ENCODE measurements at places on chromosomes 2 and 18.
A peak's percentile ranks its signal among the peaks of the same experiment; 100 is the strongest.

DNA sequence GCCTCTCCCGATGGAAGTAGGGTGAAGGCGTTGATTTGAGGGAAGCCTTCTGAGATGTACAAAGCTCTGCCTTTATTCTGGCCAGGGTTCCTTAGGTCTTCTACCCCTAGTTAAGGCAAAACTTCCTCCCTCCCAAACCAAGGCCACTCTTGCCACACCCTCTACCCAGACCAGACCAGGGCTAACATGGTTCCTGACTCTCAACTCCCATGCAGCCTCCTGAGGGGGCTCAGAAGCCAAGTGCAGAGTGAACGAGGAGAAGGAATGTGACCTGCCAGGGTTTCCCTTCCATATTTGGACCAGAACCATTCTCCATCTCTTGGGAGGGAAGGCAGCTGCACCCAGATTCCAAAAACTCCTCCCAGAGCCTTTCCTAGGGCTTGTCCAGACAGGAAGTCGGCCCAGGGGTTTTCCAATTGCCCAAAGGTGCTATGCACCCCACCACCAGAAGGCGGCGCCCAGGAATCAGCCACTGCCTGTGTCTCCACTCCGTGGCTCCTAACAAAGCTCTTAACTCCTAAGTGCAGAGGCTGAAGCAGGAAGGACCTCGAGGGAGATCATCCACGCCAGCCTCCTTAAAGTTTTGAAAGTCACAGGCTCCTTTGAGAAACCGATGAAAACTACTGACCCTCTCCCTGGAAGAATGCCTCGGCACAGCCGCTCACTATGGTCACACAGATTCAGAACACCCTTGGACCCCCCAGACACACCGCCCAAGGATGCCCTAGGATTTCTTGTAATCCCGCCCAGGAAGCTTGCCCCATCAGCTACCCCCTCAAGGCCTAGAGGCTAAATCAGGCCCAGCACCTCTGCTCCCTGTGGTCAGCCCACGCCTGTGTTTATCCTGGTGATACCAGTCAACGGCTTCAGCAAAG, 157.8 kb downstream of the SMAD2 start:
- peak; percentile 18 for DNase-seq

DNA sequence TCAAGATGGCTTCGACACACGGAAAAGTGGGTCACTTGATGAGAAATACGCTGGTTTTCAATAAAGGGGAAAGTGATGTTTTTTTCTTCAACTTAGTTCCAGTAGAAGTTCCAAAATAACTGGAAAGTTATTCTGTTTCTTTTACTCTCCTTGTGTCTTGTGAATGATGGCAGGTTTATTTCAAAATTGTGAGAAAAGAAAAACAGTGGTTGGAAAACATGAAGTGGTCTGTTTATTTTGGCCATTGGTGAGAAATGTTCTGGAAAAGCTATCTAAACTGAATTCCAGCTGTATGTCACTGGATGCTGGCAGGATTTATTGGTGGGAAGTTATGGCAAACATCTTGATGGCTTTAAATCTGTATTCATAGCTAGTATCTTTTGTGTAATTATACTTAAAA, 484.1 kb downstream of the DCC start:
- DNase-seq = no peak

DNA sequence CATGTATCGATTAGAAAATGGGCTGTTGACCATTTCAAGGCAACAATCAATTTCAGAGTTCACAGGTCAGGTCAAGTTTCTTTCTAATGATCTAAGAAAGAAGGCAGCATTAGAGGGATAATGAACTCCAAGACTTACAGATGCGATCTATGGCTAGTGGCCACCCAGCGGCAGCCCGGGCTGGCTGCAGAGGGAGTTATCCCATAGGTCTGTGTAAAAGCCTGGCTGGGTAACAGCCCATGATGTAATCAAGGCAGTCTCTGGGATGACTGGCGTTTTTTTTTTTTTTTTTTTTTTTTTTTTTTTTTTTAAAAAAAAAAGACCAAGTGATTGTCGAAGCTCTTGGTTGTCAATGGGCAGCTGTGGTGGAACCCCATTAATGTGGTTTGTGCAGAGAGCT, 171.1 kb upstream of the SKOR2 start:
- no peak for DNase-seq

GRCh38 chr18:78074400-78075020, 824.9 kb downstream of the GALR1 start:
- no peak for DNase-seq

GRCh38 chr2:192498747-192499146, 304.0 kb upstream of the TMEFF2 start:
- DNase-seq = no peak

- DNase-seq = no peak
Measured at GRCh38 chr2:241803387-241804325, 5.3 kb upstream of the NEU4 start.

- DNase-seq = no peak
Measured at GRCh38 chr2:26043862-26044696, 10.2 kb downstream of the RAB10 start.

- DNase-seq = no peak
Measured at GRCh38 chr2:106959975-106960682, 74.2 kb upstream of the ST6GAL2 start.

GRCh38 chr2:25576596-25576995, 96.8 kb downstream of the DTNB start:
- DNase-seq = no peak

DNA sequence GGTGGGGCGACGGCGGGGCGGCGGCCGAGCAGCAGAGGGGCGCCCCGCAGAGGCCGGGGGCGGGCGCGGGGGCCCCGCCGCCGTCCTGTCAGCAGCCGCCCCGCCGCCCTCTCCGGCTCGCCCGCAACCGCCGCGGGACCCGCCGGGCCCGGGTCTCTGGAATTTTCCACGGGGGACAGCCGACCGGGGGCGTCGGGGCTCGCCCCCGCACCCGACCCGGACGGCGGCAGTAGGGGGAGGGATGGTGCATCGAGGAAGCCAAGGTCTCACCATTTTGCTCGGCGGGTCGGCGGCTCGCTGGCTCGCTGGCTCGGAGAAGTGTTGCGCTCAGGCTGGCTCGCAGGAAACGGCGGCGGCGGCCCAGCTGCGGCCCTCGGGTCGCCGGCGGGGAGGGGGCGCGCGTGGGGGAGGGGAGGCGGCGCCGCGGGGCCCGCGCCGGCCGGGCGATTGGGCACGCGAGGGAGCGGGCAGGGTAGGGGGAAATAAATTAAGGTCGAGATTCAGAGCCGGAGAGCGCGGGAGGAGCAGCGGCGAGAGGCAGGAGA, 405 bp downstream of the PPP3R1 start:
- peak; percentile 8 for DNase-seq

- no peak for DNase-seq
Measured at GRCh38 chr2:3462493-3463104, 56.7 kb downstream of the ADI1 start.

DNA sequence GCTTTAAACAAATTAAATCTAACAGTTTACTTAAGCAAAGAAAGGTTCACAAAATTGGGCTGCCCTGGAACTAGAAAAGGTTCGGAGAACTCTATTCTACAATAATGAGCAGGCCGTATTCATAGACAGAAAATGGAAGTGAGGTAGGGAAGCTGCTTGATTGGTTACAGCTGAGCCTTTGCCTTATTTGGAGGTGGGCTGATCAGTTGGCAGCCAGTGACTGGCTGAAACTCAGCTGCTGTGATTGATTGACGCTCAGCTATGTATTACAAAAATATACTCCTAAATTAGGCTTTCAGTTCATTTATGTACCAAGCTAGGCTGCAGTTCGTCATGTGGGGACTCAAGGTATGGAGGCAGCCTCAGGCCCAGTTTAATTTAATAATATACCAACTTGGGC, 42.3 kb upstream of the TTR start:
- DNase-seq = no peak

DNA sequence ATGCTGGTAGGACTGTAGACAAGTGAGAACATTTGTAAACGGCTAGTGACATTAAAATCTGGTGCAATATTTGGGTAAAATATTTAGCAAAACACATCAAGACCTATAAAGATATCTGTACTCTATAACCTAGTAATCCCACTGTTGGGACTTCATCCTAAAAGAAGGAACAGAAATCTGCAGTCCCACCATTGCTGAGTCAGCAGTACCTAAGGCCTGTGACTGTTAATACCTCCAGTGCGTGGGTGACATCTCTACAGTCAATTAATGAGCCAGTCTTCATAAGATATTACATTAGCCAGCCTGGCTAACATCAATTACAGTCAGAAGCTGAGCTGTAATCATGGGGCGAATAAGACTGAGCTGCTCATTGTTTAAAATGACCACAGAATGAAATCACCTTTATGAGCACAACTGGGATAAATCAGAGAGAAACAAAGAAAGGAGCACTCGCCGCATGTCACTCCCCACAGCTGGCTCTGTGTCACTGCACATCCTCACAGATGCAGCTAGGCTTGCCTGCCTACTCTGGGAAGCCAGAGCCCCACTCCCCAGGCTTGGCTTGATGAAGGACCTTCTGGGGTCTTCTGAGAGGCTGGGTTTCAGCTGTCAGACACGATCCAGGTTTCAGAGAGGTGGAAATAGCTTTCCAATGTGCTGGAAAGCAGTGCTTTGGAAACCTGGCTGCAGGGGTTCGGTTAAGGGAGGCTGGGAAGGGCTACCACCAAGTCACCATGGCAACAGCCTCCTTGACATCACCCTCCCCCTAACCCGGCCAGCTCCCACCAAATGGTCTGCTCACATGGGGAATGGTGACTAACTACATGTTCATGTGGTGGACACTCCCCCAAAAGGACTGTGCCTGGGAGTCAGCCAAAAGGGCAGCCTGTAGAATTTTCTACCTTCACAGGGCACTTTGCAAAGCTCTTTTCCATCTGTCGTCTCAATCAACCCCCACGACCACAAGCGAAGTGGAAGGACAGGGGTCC, 145.0 kb downstream of the ZBTB7C start:
- DNase-seq = no peak

DNA sequence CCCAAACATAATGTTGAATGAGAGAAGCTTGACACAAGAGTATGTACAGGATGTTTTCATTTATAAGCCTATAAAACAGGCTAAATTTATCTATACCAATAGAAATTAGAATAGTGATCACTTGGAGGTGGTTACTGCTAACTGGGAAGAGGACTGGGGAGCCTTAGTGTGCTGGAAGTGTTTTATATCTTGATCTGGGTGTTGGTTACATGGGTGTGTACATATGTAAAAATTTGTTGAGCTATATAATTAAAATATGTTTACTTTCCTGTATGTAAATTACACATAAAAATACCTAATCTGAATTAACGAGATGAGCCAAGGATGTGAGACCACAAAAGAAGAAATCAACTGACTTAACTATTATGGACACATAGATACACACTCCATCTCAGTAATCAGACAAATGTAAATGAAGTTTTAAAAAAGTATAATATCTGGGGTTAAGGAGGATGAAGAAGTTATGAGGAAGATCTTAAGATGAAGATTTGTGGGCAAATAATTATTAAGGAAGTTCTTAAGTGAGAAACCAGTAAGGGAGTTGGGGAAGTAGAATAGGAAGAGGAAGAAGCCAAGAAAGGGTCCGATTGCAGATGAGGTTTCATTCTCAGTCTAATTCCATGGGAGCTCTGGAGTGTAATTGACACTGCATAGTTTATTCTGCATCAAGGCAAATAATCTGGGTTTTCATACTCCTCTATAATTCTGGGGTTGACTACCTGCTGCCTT, 32.3 kb upstream of the NABP1 start:
- no peak for DNase-seq

DNA sequence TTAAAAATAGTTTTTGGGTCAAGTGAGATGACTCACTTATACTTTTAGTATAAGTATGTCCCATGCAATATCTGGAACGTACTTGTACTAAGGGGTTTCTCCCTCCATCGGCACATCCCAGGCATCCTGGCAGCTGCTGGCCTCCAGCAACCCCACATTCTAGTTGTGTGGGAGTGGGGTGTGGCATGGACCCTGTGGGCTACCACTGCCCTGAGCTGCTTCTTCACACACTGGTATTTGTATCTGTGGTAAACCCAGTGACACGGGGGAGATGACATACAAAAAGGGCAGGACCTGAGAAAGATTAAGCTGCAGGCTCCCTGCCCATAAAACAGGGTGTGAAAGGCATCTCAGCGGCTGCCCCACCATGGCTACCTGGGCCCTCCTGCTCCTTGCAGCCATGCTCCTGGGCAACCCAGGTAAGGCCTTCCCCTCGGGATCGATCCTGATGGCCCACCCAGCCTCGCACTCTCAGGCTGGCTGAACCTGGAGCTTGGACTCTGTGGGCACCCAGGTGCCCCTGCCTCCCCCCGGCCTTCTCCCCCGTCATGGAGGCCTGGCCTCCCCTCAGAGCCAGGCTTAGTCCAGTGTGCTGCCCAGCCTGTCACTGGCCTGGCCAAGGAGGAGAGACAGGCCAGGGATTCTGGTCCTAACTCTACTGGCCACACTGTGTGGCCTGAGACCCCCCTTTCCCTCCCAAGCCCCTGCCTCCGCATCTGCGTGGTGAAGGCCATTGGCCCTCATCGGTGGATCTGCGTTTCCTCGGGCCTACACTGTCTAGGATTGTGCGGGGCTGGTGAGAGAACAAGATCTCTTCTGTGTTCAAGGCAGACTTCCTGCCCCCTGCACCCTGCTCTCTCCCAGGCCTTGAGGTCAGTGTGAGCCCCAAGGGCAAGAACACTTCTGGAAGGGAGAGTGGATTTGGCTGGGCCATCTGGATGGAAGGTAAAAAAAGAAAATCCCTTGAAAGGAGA, at the start of gene GNLY:
TSS of gene GNLY (plus strand) at position 307 of the 974 bp plus-strand sequence. CDS start at position 368, 61 bp downstream.
- no peak for DNase-seq

GRCh38 chr2:217729421-217730053, 273.3 kb downstream of the TNS1 start:
- DNase-seq = no peak

DNA sequence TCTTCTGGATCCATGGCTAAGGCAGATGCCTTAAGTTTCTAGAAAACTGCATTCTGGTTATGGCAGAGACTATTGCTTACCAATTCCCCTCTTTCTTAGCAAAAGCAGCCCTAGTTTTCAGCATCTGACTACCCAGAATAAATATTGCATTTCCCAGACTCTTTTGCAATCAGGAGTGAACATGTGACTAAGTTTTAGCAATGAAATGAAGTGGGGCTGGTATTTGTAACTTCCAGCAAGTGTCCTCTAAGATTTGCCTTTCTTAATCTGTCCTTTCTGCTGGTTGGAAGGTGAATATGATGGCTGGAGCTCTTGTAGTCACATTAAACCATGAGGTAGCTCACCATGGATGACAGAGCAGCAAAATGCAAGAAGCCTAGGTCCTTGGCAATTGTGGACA, 132.9 kb upstream of the PKDCC start:
- DNase-seq = no peak

GRCh38 chr2:43872151-43872550, 33.4 kb downstream of the ABCG8 start:
- no peak for DNase-seq

GRCh38 chr18:21684731-21685130, 19.8 kb downstream of the ABHD3 start:
- no peak for DNase-seq

All from stimulated activated CD8-positive, alpha-beta memory T cell treated with anti-CD3 and anti-CD28 coated beads, Interleukin-7, amount 100 ng/mL, for 4 hours (primary cell).